ENCODE measurements at places on chromosomes 5 and 9. TPM values are rescaled to one million over a fixed set of nuclear protein-coding genes. Genes with fewer than 3 reads are reported as not detected.

RETREG1 gene
- 1.4 TPM for total RNA-seq

RECK gene
- total RNA-seq: 6.1 TPM

SRD5A1 gene
- 31.1 TPM for total RNA-seq

PTGS1 gene
- total RNA-seq: 1.3 TPM

NKD2 gene
- total RNA-seq: 11.8 TPM

C5orf58 gene
- not detected for total RNA-seq

All from A549 treated with RU486 at 1 μM for 4 hours (cell line).